ENCODE measurements at places on chromosomes 13 and 19. TPM values are rescaled to one million over a fixed set of nuclear protein-coding genes. Genes with fewer than 3 reads are reported as not detected.

PROSER1 gene
- 47.4 TPM for total RNA-seq

OXGR1 gene
- not detected for total RNA-seq

DNA sequence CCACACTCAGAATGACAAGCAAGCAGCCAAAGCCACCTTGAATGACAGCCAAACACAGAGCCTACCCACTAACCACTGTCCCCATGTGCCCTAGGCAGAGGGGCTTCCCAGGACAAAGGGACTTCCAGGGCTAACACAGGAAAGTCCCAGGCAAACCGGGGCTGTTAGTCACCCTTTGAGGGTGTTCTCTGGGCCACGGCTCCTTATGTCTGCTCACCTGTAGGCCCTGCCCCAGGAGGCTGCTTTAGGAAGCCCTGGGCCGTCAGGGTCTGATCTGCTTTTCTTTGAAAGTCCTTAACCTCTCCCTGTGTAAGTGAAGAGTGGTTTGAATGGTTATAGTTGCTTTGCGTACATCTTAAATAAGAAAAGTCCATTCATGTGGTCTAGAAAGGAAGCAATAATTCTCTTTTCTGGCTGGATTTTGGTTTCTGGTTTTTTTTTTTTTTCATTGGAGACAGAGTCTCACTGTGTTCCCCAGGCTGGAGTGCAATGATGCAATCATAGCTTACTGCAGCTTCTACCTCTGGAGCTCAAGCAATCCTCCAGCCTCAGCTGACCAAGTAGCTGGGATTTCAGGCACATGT, 161.4 kb downstream of the EFNB2 start:
- no peak for DNase-seq

GRCh38 chr19:3975144-3975543, 4.2 kb upstream of the DAPK3 start:
- DNase-seq, result no peak

DNA sequence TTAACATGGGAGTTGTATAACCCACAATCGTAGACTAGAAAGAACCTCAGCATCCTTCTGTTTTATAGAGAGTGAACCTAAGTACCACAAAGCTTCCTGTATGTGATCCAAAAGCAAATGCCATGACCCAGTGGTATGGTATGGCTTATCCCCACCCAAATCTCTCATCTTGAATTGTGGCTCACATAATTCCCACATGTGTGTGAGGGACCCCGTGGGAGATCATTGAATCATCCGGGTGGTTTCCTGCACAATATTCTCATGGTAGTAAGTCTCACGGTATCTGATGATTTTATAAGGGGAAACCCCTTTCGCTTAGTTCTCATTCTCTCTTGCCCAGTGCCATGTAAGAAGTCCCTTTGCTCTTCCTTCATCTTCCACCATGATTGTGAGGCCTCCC, 587.9 kb downstream of the LMO7 start:
- no peak for DNase-seq

PEAK3 gene
- total RNA-seq, result 0.14 TPM

DNA sequence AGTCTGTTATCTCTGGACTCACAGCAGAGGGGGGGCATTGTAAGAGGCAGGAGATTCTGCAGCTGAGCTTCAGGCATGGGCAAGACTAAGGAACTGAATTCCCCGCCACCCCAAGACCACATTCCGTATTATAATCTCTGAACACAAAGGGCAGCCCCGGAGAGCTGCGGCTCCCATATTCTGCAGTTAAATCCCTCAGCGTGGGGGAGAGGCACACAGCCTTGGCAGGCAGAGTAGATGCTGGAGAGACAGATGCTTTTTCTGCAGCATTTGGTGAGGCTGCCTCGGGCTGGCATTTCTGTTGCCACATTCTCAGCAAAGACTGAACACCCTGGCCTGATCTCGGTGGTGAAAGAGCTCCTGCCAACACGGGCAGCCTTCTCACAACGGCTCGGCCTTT, 12.9 kb downstream of the CHAF1A start:
- no peak for DNase-seq

DNA sequence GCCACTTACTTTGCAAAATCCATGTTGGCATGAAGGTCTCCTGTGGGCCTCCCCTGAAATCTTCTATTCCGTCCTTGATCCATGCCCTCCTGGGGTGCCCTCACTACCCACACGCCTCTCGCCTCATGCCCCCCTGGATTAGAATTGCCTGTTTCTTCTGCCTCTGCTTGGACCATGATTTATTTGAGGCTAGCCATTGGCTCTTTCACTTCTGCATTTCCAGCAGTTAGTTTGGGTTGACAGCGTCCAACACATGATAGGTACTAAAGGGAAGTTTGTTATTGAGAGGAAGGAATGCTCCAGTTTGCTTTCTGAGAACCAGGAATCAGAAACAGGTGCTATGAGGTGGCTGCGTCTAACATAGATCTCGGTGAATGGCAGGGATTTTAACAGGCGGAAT, 30.5 kb upstream of the TPTE2 start:
- no peak for DNase-seq

SHISA7 gene
- total RNA-seq, result not detected

KXD1 gene
- total RNA-seq, result 97.9 TPM

LACC1 gene
- 2.6 TPM for total RNA-seq

DNA sequence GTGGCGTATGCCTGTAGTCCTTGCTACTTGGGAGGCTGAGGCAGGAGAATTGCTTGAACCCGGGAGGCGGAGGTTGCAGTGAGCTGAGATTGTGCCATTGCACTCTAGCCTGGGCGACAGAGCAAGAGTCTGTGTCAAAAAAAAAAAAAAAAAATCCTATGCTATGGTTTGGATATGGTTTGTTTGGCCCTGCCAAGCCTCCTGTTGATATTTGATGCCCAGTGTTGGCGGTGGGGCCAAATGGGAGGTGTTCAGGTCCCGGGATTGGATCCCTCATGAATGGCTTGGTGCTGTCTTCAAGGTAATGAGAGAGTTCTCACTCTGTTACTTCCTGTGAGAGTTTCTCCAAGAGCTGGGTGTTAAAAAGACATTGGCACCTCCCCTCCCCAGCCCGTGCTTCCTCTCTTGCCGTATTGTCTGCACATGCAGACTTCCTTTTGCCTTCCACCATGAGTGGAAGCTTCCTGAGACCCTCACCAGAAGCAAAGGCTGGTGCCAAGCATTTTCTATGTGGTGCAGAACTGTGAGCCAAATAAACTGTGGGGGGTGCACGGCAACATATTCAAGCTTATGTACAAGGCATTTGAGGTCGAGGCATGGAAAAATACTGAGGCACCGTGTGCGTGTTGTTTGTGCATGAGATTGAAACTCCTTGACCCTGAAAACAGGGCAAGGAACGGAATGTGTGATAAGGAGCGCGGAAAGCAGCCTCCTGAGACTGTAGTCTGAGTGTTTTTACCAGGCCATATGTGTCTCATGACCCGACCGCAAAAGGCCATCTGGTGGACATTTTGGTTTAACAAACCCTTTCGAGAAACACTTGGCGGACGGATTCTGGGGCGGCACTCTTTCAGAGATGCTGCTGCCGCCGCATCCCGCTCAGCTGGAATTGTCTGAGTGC, 7.3 kb downstream of the SIGLEC9 start:
- no peak for DNase-seq

FAM83E gene
- total RNA-seq, result 8.0 TPM

GRCh38 chr13:36163809-36164308, 32.7 kb upstream of the DCLK1 start:
- no peak for DNase-seq

CAPN12 gene
- total RNA-seq, result 8.2 TPM

DNA sequence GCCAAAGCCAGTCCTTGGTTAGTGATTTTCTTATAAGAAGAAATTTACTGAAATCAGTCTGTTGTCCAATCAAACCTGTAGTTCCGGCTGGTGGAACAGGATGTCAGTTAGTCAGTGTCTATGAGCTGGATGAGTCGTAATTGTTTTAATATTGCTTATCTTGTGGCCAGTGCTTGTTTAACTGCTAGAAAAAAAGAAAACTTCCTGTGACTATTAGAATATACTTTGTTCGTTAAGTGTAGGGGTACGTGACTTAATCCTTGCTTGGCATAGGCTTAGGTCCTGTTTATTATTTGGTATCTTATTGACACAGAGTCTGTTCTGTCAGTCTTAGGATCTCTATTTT, 1484.8 kb upstream of the MIR17HG start:
- no peak for DNase-seq

- DNase-seq, result no peak
These were observed 67.3 kb downstream of the EFNB2 start for GRCh38 chr13:106468207-106468606.

GRCh38 chr19:6225232-6225865, 54.4 kb downstream of the MLLT1 start:
- no peak for DNase-seq

DNA sequence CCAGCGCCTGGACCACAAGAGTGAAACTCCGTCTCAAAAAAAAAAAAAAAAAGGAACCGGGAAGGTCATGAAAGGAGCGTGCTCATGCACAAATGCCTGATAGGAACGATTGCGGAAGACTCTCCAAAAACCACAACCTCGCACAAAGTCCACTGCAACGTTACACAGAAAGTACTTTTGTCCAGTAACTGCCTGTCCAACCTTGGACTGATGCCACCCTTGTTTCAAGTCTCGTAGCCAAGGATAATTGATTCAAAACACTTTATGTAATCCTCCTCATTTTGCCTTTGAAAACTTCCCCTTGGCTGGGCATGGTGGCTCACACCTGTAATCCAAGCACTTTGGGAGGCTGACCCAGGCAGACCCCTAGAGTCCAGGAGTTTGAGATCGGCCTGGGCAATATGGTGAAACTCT, 13.7 kb downstream of the LGALS7 start:
- no peak for DNase-seq

DNA sequence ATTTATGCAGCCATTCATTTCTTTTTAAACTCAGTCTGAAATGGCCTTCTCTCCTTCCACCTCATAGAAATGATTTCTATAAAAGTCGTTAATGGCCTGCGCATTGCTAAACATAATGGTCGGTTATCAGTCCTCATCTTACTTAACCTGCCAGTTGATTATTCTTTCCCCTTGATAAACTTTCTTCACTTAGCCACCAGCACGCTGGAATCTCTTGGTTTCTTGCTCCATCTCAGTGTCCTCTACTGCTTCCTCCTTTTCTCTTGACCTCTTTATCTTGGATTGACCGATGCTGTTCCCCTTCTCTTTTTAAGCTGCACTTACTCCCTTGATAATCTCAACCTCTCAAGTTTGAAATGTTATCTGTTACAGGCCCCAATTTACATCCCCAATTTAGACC, 12.2 kb upstream of the CLC start:
- no peak for DNase-seq

DNA sequence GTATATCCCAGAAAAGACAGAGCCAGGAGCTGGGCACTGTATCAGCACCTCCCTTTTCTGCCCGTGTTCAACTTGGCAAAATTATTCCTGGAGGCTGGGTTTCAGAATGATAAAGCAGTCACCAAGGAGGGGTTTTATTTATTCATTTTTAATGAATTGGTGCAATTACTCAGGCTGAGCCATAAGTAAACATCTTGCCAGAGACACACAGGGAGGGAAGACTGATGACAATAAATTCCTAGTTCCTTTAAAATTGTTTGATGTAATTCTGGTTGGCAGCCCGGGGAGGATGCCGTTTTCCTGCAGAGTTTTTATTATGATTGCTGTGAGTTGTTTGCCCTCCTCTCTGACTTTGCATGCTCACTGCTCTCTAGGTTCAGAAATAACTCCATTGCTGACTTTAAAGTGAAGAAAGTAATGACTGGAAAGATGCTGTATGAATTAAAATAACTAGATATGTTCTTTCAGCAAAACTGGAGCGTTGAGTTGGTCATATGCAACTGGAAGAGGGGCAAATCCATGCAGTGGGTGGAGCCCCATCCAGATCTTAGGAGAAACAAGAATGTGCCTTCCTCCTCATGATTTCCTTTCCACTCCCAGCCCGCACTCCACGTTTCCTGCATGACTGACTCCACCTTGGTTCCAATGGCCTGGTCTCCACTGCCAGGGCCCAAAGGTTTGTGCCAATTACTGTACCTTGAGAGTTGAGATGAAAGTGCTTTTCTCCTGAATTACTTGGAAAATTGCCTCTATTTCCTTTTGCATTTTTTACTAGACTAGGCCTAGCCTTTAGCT, 182.1 kb downstream of the RFC3 start:
- no peak for DNase-seq

- DNase-seq, result no peak
These were observed 193.7 kb upstream of the RXFP2 start for GRCh38 chr13:31545616-31546015.

- no peak for DNase-seq
These were observed 69.2 kb downstream of the DHRS12 start for GRCh38 chr13:51734786-51735185.

FAM216B gene
- total RNA-seq, result not detected

DNA sequence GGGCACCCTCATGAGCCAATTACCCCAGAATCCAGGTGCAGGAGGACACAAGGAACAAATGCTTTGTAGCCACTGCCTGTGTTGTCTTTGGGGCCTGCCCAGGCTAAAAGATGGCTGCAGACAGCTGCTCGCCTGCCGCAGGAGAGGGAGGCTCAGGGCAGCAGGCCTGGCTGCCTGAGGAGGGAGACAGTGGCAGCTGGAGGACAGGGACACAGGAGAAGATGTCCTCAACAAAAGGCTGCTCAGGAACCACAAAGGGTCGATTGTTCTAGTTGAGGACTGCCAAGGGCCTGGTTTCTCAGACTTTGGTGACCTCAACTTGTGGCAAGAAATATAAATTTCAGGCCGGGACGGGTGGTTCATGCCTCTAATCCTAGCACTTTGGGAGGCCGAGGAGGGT, 7.6 kb downstream of the SIRT2 start:
- DNase-seq, result no peak

DNA sequence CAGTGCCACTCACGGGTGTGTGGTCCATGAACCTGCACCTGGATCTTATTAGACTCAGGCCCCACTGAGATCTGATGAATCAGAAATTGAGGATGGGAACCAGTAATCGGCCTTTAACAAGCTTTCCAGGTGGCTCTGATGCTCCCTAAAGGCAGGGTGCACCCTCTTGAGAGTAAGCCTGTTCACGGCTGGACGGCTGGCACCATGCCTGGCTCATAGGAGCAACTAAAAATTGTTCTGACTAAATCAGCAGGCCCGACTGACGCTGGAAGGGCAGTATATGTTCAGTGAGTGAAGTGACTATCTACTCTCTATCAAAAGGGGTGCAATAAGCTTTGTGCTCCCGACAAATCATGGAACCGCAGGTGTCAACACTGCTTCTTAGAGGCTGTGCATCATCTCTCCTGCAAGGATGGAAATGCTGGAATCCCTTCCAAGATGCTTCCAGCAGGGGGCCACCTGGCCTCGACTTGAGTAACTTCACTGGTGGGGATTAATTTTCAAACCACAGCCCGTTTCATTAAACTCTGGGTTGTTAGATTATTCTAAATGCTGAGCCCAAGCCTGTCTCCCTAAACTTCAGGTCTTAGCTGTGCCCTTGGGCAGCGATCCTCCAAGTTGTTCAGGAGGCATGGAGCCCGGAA, 28.4 kb downstream of the TMTC4 start:
- no peak for DNase-seq

- no peak for DNase-seq
These were observed 629.7 kb downstream of the UQCRFS1 start for GRCh38 chr19:28583242-28583641.

- no peak for DNase-seq
These were observed 53.1 kb upstream of the CYSLTR2 start for GRCh38 chr13:48600374-48601364.

- DNase-seq, result no peak
These were observed 5.7 kb downstream of the C19orf25 start for GRCh38 chr19:1473085-1473851.

- no peak for DNase-seq
These were observed 99.0 kb downstream of the MYO16 start for GRCh38 chr13:108728370-108728769.

Data from naive thymus-derived CD8-positive, alpha-beta T cell (primary cell).